CD4-positive, alpha-beta T cell treated with Interleukin-1 beta for 1 hour (primary cell): ENCODE measurements at places on chromosomes 7 and 10.
A peak's percentile ranks its signal among the peaks of the same experiment; 100 is the strongest.

DNA sequence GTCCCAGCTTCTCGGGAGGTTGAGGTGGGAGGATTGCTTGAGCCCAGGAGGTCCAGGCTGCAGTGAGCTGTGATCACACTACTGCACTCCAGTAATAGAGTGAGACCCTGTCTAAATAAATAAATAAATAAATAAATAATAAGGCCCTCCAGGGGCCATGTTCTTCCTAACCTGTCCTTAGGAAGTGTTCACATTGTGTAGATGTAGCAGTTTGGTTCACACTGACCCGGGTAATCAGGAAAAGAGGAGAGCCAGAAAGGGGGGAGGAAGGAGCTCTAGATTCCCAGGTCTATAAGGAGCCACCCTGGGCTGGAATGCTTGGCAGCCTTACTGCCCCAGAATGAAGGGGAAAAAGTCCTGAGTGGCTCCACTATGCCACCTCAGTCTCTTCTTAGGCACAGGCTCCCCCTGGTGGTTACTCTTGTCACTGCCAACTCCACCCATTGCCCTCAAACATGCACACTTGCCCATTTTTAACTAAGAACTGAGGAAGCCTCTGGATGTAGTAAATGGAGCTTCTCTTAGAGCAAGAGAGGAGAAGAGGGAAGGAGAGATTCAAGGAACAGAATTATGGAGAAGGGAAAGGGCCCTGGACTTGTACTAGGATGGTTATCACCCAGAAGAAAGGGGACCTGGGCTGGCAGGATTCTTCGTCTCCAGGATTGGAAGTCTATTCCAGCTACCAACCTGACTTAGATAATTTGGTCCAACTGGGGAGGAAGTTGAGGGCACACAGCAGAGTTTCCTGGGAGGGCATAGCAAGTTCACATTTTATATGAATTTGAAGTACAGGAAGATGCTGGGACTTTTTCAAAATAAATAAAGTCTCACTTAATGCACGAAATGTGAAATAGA lies 7.8 kb downstream of the HPS6 start:
- DNase-seq = peak; percentile 82

GRCh38 chr7:115449689-115450088 lies 527.8 kb downstream of the MDFIC start:
- DNase-seq = no peak

GRCh38 chr10:120742373-120742772 lies 108.8 kb upstream of the WDR11 start:
- DNase-seq = no peak

- no peak for DNase-seq
These were observed 10.7 kb downstream of the GDF2 start for GRCh38 chr10:47332946-47333345.

GRCh38 chr10:122725768-122726167 lies 26.1 kb upstream of the C10orf120 start:
- no peak for DNase-seq

DNA sequence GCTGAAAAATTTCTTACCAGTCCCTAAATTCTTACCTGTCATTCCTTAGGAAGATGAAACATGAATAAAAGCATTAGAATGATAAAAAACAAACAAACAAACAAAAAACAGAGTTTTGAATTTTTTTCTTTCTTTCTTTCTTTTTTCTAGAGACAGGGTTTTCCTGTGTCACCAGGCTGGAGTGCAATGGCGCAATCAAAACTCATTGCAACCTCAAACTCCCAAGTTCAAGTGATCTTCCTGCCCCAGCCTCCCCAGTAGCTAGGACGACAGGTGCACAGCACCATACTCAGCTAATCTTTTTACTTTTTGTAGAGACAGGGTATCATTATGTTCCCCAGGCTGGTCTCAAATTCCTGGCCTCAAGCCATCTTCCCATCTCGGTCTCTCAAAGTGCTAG lies 26.5 kb downstream of the NT5C2 start:
- DNase-seq = no peak

GRCh38 chr7:158015403-158016179 lies 572.0 kb downstream of the PTPRN2 start:
- no peak for DNase-seq

- DNase-seq = no peak
These were observed 6.0 kb downstream of the TSC22D4 start for GRCh38 chr7:100472854-100473499.

- no peak for DNase-seq
These were observed 466.9 kb downstream of the PTPRN2 start for GRCh38 chr7:158120716-158121115.

- no peak for DNase-seq
These were observed 5.7 kb downstream of the HIPK2 start for GRCh38 chr7:139772115-139772514.

GRCh38 chr10:1610986-1611770 lies 126.1 kb downstream of the ADARB2 start:
- DNase-seq = no peak

DNA sequence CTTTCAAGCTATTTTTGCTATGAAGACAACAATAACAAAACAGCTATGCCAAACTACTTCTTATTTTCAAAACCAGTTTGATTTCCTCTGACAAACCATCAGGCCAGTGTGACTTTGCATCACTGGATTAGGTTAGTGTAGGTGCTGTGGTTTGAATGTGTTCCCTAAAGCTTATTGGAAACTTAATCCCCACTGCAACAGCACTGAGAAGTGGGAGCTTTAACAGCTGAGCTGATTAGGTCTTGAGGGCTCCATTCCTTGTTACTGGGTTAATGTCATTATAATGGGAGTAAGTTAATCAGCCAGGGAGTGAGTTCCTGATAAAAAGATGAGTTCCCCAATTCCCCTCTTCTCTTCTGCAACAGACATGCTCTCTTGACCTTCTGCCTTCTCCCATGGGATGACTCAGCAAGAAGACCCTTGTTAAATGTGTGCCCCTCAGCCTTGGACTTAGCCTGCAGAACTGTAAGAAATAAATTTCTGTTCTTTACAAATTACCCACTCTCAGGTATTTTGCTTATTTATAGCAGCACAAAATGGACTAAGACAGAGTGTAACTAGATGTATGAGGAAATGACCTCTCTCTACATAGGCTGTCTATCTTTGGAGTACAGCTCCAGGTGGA lies 186.8 kb downstream of the CTTNBP2 start:
- no peak for DNase-seq

DNA sequence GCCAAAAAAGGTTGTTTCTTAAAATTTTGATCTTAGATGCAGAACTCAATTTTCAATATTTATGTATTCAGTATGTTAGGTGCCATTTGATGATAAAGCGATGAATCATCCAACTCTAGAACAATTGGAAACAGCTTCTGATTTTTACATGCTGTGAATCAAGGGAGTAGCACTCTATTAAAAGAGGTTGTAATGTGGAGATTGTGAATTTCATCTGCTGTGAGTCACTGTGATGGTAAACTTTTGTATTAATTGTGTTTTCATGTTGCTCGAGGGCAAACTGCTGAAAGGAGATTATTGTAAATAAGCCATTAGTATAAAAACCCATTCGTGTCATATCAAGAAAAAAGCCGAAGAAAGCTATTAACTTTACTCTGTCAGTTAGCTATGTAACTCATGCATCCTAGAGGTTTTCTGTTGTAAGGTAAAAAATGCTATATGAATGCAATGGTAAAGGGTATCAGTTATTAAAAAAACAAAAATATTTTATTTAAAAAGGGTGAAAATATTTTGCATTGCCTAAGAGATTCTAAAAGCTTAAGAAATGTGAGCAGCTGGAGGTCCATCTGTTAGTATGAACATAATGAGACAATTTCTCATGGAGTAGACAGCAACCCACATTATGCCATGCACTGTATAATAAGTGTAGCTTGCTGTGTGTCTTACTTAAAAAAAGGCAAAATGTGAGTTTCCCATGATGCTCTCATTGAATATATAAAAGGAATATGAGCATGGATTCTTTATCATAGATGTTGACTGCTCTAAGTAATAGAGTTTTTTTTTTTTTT lies 511.0 kb upstream of the PCDH15 start:
- no peak for DNase-seq
